ENCODE measurements at places on chromosomes 5 and 9.

GRCh38 chr5:2112173-2113025 is 229.7 kb upstream of the IRX4 start:
- DNase-seq: no peak

GRCh38 chr9:70013598-70014196 is 30.0 kb upstream of the MAMDC2 start:
- DNase-seq: no peak

DNA sequence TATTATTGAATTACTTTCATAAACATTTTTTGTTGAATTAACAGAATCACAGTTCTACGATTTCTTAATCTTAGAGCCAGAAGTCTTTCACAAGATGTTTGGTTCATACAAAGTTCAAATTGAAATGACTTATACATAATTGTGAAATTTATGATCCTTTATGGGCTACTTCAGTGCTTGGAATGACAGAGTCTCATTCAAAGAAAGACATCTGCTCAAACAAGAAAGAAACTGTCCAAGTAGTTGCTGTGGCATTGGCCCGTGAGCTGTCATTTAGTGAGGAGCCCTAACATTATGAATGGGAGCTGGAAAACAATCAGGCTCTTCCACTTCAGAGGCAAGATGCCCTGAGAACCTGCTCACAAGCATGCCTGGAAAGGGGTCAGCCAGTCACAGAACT is 63.4 kb downstream of the AUH start:
- no peak for DNase-seq

DNA sequence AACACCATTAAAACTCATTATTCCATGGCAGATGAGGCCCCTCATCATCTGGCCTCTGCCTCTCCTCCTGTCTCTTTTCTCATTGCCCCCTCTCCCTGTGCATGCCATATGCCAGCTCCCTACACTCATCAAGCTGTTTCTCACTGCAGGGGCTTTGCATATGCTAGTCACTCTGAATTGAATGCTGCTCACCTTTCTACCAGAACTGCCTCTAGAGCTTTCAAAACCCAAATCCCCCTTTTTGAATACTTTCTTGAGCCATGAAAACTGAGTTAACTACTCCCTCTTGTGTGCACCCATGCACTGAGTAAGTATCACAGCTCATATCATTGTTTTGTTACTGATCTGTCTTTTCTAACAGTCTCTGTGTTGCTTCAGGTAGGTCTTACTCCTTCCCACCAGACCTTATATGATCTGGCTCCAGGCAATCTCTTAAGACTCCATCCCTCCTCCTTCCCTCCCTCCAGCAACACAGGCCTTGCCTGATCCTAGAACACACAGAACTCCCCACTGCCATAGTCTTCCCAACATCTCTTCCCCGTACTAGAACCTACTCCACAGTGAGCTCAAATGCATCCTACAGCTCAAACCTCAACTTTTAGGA is 60.5 kb downstream of the ASTN2 start:
- DNase-seq: no peak

DNA sequence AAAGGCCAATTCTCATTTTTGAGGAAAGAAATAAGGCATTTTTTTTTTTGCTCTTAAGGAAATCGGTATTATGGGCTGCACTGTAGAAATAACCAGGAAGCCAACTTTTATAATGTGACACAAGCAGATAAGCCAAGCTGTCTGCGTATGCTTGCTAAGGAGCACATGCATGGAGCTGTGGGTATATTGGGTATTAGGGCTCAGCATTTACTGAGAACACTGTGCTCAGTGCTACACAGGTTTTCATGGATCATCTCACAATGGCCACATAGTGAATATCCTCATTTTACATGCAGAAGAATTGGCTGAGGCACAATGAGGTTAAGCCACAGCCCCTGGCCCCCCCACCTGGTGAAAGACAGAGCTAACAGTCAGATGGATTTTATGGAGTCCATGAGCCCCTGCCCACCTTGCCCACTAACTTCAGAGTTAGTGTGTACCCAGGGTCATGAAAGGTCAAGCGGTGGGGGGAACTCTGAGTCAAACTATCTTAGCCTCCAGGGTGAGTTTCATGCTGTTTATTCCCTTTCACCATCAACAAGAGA is 204.8 kb downstream of the SPATA31A6 start:
- no peak for DNase-seq

DNA sequence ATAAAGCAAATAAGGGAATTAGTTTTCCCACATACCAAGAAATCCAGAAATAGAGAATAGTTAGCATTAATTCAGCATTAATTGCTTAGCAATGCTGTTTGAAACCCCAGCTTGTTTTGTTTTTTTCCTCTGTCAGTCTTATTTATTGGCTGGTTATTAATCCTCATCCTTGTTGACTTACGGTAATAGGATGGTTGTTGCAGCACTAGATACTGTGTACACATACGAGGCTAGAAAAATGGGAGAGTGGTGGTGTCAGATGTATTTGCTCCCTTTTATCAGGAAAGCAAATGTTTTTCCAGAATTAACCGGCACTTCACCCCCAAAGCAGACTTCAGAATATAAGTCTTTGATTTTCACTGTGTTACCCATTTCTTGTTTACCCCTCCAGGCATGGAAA is 60.4 kb downstream of the ERBIN start:
- no peak for DNase-seq

DNA sequence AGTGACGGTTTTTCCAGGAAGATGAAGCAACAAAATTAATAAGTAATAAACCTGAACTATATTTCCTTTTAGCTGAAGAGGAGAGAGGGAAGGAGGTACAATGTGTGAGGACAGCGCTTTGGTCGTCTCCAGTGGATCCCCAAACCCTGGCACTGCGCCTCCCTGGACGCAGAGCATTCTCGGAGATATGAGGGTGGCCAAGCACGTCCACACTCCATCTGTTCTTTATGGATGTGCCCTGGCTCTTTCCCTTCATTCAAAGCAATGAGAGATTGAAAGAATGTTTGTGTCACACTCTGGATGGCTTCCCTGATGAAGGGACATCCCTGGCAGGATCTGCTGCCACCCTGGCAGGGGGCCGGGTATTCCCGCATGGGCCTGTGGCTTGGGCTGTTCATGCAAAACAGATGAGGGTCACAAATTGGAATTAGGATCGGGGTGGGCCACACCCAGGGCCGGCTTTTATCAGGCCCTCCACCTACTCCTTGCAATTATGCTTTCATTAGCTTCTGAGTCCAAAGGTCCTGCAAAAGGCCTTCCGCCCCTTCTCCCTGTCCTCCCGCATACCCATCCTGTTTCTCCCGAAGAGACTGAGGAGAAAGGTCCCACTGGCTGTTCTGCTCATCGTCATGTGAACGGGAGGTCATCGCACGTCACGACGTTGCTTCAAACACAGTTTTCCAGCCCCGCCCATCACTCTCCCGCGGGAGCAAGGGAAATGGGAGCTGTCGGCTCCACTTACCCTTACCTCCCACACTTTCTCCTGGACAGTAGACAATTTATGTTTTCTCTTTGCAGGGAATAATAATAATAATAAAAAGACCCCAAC is 286.1 kb upstream of the IRX4 start:
- no peak for DNase-seq

GRCh38 chr9:69949396-69949795 is 94.3 kb upstream of the MAMDC2 start:
- no peak for DNase-seq

DNA sequence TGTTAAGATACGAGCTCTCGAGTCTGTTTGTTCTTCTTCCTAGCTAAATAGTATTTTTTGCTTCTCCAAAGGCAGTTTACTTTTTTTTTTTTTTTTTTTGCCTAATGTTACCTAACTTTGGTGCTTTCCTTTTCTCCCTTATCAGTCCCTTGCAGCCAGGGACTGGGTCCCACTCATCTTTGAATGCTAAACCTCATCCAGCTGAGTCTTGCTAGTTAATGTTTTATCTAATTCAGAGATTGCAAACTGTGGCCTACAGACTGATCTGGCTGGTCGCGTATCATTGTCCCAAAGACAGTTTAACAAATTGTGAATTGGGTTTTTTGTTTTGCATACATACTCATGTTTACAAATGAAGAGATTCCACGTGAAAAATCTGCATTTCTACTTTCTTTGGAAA is 95.7 kb upstream of the EFNA5 start:
- DNase-seq: no peak

DNA sequence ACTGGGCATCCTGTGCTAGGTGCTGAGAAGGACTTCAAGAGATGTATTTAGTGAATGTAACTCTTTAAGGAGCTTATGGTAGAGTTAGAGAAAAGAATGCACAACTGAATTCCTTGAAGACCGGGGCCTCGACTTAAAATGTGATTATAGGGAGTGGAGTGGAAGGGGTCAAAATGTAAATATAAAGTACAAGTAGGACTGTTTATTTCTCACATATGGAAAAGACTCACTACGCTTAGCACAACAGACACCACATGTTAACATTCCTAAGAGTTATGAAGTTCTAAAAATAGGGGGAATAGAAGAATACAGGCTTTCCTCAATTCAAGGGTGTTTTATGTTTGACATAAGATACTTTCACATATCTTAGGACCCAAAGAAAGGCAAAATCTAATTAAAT is 117.8 kb upstream of the OSMR start:
- no peak for DNase-seq

DNA sequence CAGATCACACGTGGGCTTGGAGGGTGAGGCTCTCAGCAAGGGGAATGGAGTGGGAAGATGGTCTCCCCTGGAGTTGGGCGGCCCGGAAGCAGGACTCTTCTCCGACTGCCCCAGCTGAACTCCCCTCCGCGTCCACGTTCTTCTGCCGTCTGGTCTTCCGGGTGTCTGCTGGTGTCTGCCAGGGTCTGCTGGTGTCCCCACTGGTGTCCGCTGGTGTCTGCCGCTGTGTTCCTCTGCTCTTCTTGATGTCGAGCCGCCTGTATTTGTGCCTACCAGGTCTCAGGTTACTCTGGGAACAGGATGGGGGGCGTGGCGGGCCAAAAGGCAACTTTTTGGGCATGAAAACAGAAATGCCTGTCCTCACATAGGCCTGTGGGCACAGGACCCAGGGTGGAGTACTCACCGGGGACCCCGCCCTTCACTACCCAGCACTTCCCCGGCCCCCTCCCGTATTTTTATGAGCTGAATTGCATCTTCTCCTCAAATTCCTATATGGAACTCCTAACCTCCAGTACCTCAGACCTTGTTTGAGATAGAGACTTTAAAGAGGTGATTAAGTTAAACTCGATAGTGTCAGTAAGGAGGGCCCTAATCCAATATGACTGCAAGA is 675.4 kb downstream of the SEMA5A start:
- no peak for DNase-seq

DNA sequence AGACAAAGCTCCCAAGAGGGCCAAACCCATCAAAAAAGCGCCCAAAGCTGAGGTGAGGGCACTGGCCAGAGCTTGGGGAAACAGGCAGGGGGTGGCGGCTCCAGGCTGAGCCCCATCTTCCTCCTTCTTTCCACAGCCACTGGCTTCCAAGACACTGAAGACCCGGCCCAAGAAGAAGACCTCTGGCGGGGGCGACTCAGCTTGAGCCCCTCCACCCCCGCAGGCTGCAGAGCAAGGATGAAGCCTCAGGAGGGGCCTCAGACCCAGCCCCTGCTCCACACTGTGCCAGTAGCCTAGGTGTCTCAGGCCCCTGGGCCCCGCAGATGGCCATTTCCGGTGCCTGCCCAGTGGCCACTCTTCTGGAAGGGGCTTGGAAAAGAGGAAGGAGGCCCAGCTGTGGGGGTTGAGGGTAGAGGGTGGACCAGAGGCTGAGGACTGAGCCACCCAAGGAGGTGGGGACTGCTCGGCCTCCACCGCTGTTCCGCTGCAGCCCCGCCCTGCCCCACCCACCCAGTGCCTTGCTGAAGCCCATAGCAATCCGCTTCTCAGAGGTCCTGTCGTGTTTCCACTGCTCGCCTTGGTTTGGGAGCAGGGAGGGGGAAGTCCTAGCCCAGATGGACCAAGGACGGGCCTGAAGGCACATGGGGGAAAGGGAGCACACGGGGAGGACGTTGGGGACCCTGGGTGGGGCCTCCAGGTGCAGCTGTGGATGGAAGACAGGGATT is 6.9 kb downstream of the REEP2 start:
- no peak for DNase-seq

GRCh38 chr9:135889564-135890189 is 17.7 kb downstream of the CAMSAP1 start:
- no peak for DNase-seq

DNA sequence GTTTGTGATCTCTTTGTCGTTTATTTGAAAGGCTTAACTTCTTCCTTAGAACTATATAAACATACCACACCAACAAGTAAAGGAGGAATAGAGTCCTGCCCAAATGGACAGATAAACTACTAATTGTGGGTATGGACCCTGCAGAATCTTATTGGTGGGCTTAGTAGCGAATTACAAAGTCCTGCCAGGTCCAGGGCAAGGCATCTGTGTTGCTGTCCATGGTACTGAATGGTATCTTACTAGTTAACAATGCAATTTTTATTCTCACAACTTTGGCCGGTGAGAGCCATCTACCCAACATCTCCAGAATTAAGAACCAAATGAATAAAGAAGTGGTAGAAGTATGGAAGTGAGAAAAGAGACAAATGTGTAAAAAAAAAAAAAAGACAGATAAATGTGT is 1782.4 kb upstream of the WWC1 start:
- no peak for DNase-seq

DNA sequence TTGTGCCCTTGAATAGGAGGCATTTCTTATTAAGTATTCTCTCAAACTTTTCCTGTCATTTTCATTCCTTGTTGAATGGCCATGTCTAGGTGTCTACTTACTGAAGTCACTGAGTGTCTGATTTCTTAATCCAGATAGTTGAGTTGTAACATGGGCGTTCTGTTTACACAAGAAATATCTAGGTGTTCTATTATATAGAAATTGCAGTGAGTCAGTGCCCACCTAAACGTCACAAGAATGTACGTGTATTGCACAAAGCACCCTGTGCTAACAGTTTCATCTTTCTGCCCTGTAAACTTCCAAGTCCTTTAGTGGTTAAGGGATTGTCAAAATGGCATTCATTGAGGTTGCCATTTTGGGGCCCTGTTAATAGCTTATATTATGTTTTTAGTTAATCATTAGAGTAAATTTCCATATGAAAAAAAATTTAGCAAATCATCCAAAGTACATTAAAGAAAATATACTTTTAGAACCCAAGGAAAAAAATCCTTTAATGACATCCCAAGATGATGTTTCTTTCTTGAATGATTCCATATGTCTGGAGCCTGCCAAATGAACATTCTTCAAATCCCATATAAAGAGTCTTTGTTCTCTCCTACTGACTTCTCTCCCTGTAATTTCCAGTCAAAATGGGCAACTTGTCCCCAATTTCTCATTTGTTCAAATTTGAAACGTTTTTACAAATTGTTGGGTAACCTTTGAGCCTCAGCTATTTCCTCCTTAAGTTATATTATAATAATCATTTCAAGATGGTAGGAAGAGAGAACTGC is 114.2 kb downstream of the GOLPH3 start:
- no peak for DNase-seq

DNA sequence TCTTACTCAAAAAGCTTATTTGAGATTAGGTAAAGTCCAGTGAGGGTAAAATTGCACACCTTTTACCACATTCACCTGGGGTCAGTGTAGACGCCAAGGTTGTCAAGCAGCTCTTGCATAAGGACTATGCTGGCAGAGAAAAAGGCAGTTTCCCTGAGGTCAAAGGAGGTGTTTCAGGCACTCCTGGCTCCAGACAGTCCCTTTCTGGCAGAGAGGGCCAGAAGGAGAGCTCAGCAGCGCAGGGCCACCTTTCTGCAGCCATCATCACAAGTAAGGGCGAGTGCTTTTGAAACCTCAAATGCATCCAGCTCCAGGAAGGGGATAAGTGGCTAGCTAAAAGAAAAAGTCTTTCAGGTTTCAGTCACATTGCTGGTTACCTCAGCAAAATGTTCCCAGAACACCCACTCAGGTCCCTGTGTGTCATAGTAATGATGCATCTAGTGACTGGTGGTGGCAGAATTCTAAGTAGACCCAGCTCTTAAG is 16.7 kb upstream of the IL13 start:
- DNase-seq: no peak
